Hematopoietic multipotent progenitor cell (in vitro differentiated cells): ENCODE measurements at places on chromosomes 2 and 18. TPM values are rescaled to one million over a fixed set of nuclear protein-coding genes. Genes with fewer than 3 reads are reported as not detected.

DNA sequence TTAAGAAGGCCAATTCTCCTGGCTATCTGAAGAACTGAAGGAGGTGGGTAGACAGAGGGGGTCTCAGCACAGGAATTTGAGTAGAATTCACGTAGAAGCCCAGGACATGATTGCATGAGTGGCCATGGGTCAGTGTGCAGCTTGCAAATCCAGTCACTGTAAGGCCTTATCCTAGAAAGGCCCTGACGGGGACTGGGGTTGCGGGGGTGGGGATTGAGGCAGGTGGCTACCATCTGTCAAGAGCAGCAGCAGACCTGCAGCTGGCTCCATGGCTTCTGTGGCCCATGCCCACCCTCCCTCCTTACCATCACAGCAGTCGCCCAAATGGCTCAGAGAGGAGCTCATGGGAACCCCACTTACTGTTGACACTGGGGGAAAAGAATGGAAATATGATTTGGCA, 34.6 kb upstream of the SLC14A1 start:
- no peak for DNase-seq

DNA sequence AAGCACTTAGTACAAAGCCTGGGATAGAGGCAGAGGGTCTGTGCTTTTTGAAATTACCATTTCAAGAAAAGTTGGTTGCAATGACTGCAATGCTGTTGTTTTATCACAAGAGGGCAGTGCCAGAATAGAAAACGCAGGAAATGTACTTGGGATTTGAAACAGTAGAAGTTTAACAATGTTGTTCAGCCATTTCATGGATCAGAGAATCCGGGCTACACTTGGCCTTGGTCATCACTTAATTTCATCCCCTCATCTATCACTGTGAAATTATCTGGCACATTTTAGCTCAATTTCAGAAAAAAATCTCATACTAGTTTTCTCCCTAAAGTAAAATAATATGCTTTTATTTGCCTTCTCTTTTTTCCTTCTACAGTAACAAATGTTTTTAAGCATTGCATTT, 70.8 kb downstream of the RAPGEF4 start:
- peak; percentile 52 for DNase-seq

CACNB4 gene
- total RNA-seq = 0.54 TPM

XRCC5 gene
- 118 TPM for total RNA-seq

CCDC121 gene
- 1.9 TPM for total RNA-seq

GRCh38 chr18:6161549-6161948, 253.2 kb downstream of the L3MBTL4 start:
- no peak for DNase-seq

GRCh38 chr2:212906620-212907019, 244.8 kb downstream of the IKZF2 start:
- no peak for DNase-seq
